ENCODE measurements at places on chromosomes 5 and 9.

DNA sequence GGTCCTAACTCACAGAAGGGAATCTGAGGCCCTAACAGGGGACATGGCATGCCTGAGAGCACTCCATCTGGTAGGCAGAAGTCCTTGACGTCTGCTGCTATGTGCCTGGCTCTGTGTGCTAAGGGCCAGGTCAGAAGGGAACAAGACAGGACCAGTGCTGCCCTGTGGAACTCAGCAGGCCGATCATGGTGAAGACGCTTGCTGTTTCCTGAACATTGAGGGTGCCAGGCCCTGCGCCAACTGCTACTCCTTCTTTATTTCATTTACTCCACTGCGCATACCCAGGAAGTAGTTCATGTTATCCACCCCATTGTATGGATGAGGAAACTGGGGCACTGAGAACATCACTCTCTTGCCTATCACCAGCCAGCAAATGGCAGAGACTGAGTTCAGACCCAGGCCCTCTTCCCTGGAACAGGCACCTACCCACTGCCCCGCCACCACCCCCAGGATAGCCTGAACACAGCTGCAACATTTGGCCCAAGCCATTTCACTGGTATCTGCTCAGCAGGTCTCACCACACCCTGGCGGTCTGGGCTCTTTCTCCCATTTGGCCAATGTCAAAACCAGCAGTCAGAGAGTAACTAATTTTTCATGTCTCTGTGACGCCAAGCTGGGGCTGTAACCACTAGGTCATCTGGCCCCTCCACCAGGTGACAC, 24.8 kb upstream of the FOXI1 start:
- DNase-seq: no peak

DNA sequence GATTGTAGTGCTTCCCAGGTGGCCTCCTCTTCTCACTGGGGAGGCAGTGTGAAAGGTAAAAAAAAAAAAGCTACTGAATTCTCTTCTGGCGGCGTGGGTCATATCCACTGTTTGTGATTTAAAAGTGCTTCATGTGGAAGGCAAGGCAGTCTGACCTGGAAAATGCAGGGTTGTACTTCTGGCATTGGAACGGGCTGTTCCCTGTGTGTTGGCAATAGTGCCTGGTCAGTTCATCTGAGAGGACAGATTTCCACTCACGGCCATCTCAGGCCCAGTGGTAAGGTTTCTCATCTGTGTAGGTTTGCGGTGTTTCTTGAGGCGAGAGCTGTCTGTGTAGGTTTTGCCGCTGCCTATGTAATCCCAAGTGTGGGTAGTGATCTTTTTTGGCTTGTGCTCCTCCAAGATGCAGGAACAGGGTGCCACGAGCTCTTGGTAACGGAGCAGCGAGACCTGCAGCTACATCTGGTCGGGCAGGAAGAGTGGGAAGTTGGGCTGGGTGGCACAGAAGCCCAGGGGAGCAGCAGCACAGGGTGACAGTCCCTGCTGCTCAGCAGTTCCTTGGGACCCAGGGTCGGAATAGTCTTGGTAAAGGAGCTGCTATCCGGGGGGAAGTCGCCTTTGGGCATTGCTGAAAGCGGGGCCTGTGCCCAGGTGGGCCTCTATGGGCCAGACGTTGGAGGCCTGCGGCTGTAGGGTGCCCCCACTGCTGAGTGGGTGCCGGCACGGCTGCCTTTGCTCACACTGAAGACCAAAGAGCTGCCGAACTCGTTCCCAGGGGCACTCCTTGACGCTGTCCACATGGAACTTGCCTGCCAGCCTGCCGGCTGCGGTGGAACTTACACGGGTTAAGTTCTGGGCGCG, 11.2 kb downstream of the RCL1 start:
- no peak for DNase-seq

- DNase-seq: no peak
These were observed 387.0 kb upstream of the RFX3 start for GRCh38 chr9:3912817-3913216.

DNA sequence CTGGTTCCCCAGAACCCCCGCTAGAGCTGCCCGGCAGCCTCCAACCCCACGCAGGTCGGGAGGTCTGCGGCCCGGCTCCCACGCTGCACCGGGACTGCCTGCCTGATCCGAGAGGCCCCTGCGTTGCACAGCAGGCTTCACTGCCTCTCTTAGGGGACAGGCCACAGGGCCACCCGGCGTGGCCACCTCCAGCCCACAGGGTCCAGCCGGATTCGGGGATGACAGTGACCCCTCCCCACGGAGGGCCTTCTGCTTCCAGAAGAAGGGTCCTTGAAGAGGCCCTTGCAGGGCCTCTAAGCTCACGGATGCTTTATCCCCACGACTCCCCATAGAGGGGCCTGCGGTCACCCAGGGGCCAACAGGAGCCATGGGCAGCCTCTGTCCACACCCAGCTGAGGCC, 66.1 kb upstream of the PPP1R26 start:
- no peak for DNase-seq

DNA sequence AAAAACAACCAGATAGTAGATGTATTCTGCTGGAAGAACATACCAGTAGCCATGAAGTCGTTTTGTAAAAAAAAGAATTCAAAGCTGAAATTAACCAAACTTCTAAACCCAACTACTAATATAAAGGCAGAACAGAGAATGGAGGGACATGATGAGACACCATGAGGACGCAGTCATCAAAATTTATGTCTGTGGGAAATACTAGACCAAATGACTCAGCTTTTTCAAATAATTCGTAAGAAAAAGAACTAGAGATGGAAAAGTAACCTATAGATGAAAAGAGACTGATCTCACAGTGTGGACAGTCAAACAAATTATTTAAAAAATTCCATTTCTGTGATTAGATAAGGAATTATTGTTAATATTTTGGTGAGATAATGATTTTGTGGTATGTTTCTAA, 10.3 kb downstream of the TTC23L start:
- DNase-seq: no peak

- no peak for DNase-seq
These were observed 33.1 kb downstream of the BTF3 start for GRCh38 chr5:73531356-73531755.

- no peak for DNase-seq
These were observed 379.9 kb upstream of the ACTBL2 start for GRCh38 chr5:57862471-57862911.

DNA sequence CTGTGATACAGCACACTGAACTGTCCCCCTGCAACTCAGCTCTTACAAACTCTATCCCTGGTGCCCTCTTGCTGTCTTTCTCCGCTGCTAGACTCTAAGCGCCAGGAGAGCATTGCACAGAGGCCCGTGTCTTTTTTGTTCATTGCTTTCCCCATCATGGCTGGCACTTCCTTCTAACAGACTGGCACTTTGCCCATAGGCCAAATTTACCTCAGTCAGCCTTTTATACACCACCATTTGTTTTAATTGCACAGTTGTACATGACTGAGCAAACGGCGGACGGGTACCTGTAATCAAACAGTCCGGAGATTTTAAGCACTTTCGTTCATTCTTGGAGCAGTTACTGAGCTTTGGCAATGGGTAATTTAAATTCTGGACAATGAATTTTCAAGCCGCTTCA, 102.2 kb upstream of the CLINT1 start:
- DNase-seq: no peak

DNA sequence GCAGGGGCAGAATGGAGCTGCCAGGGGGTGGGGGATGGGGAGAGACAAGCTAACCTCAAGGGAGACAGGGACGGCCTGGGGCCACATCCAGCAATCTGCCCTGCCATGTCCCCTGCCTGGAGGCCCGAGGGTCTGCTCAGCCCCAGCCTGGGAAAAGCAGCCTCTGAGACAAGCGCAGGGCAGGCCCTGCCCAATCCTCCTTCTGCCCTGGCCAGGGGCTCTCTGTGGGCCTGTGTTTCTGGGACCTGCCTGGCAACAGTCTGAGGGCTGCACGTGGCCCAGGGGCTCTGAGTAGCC, 13.9 kb upstream of the QSOX2 start:
- DNase-seq: no peak

- DNase-seq: no peak
These were observed 178.3 kb downstream of the HSPA4 start for GRCh38 chr5:133229931-133230664.

DNA sequence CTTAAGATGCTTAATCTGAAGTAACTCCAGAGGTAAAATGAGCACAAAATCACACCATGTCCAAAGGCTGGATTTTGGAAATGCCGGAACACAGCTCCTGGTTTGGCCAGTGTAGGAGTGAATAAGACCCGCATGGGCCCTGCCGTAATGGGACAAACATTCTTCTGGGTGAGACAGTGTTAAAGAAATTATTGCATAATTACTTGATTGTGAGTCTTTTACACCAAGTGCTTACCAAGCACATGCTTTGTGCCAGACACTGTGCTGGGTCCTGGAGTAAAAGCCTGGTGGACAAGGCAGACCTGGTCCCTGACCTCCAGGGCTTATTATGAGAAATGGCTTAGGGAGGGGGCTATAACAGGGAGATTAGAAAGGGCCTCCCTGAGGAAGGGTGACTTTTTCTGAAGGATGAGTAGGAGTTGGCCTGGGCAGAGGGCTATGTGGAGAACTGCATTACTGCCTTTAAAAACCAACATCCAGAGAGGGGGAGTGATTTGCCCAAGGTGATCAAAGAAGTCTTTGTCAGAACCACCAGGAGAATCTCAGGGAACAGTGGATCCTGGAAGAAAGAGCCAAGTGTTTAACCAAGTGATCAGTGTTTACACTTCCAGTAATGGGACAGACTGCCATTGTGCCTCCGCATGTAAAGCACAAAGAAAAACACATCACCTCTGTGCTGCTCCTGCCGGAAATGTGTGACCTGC, 3.5 kb downstream of the PDE6A start:
- DNase-seq: no peak

GRCh38 chr5:150583541-150584225, 56.8 kb upstream of the SYNPO start:
- no peak for DNase-seq

DNA sequence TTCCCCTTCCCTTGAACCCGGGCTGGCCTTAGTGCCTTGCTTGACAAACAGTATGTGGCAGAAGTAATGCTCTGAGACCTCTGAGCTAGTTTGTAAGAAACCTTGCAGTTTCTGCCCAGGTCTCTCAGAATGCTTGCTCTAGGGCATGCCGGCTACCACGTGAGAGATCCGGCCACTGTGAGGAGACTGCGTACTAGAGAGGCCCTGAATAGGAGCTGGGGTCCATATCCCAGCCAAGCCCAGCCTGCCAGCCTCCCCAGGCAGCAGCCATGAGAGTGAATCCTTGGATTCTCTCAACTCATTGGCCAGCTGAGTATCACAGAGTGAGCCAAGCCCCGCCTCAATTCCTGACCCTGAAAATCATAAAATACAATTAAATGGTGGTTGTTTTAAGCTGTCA, 16.0 kb upstream of the COL15A1 start:
- no peak for DNase-seq

- no peak for DNase-seq
These were observed 68.6 kb upstream of the NFIL3 start for GRCh38 chr9:91492237-91492636.

DNA sequence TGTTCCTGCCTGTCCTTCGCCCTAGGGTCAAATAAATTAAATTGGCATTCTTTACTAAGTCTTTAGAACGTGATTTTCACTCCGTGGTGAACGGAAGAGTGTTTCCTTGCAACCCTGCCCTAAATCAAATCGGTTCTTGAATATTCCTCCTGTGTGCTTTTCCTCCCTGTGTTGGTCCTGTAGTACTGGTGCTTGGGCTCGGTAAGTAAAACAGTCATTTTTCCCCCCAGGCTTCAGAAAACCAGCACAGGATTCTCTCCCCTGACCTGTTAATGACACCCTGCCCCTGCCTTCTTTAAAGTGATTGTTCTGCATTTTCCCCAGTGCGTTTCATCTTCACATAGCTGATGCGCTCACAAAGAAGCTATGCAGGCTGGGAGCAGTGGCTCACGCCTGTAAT, 96.0 kb downstream of the AK8 start:
- DNase-seq: no peak

- DNase-seq: no peak
These were observed 55.9 kb upstream of the CEMIP2 start for GRCh38 chr9:71824257-71824656.

- no peak for DNase-seq
These were observed 16.0 kb upstream of the NSD1 start for GRCh38 chr5:177117441-177118045.

- DNase-seq: no peak
These were observed 16.4 kb upstream of the SEMA4D start for GRCh38 chr9:89514337-89514736.

DNA sequence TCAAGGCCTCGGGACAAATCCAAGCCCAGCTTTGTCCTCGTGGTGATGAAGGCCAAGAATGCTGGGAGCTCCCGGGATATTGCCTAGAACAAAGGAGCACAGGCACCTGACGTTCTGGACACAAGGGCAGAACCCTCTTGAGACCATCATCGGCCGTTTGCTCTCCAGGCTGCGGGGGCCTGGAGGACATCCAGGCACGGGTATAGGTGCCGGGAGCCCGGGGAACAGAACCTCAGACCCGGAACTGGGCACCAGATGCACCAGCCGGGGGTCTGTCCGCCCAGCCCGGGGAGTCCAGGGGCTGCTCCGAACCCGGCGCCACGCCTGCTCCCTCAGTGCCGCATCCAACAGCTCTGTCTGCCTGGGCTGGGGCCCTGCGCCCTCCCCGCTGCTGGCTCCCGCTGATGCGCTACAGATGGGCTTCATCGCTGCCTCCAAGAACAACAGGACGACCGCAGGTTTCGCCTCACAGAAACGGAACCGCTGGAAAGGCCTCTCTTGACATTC, 88.0 kb downstream of the ADAMTS2 start:
- DNase-seq: no peak

DNA sequence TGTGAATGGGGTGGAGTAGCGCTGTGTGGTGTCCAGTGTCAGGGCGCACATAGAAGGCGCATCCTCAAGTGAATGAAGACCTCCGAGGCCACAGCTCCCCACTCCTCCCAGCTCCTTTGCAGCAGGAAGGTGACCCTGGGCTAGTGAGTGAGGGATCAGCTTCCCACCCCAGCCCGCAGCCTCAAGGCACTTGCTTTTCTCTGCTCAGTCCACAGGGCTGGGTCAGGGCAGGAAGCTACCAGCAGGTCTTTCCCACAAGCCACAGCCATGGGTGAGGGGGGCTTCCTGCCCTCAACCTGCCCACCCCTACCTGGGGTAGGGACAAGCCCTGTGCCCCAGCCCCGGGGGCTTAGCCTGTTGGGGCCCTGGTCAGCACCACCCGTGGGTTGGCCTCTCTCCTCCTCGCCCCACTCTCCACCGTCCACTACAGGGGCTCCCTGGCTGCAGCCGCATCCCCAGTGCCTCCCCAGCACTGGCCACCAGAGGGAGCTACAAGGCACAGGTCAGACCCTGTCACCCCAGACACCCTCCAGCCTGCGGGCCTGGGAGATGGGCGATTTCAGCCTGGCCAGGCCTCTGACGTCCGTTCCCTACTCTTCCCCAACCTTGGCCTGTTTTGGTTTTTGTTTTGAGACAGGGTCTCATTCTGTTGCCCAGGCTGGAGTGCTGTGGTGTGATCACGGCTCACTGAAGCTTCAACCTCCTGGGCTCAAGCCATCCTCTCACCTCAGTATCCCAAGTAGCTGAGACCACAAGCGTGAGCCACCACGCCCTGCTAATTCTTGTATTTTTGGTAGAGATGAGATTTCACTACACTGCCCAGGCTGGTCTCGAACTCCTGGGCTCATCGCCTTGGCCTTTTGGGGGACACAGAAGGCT, 1.3 kb upstream of the ABCA2 start:
- DNase-seq: peak; percentile 77

GRCh38 chr5:56176871-56177533, 56.1 kb downstream of the ANKRD55 start:
- no peak for DNase-seq

- no peak for DNase-seq
These were observed 231.3 kb downstream of the ZSWIM6 start for GRCh38 chr5:61563401-61563800.

Data from nucleus accumbens (tissue), 56 donors.